ENCODE measurements at places on chromosomes 4 and X.

DNA sequence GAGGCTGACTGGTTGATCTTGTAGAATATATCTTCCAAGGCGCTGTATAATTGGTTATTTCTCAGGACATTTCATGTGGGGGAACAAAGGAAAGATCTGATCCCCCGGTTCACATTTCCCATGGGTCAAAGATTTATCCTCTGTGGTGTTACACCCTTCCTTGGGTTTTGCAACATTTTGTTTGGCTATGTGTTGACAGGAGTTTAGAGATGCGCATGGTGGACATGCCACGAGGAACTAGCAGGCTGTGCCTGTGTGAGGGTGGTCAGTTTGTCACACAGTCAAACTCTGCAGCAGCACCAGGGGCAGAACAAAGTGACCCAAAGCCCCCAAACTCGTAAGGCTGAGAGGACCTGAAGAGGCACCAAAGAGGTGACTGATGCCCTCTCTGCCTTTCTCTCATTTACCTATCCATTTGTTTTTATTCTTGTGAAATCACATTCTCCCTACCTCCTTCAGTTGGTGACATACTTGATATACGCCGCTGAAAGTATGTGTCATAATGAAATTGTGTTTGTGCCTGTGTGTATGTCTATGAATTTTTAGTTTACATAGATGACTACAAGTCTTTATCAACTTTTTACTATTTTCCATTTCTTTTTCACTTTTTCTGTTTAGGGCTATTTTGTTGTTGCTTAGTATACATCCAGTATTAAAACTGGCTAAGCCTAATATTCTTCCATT is 164.7 kb downstream of the SPCS3 start:
- DNase-seq, result no peak

- peak; percentile 13 for DNase-seq
These were observed 312.0 kb upstream of the MAGEB2 start for GRCh38 chrX:29903360-29903759.

- DNase-seq, result no peak
These were observed 10.4 kb upstream of the MAEA start for GRCh38 chr4:1279253-1279652.

GRCh38 chrX:7654316-7654715 is 188.7 kb upstream of the VCX start:
- no peak for DNase-seq

- DNase-seq, result no peak
These were observed 15.5 kb downstream of the UBA6 start for GRCh38 chr4:67685532-67685859.

GRCh38 chr4:4758681-4759080 is 100.8 kb upstream of the MSX1 start:
- no peak for DNase-seq

GRCh38 chr4:162241857-162242256 is 78.1 kb upstream of the FSTL5 start:
- DNase-seq, result no peak

DNA sequence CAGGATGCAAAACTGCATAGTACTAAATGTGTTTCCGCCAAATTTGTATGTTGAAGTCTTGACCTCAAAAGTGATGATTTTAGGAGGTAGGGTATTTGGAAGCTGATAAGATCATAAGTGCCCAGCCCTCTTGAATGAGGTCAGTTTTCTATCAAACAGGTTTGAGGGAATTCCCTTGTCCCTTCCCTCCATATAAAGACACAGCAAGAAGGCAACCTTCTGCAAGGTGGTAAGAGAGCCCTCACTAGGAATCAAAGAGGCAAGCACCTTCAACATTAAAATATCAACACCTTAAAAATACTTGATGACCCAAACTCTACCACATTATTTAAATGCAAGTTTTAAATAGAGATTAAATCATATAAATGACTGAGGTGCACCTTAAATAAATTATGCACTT is 288.6 kb downstream of the EPHA5 start:
- DNase-seq, result no peak

- no peak for DNase-seq
These were observed 731.9 kb downstream of the STPG2 start for GRCh38 chr4:97411356-97411755.

GRCh38 chrX:37959212-37960021 is 46.9 kb upstream of the SYTL5 start:
- no peak for DNase-seq

DNA sequence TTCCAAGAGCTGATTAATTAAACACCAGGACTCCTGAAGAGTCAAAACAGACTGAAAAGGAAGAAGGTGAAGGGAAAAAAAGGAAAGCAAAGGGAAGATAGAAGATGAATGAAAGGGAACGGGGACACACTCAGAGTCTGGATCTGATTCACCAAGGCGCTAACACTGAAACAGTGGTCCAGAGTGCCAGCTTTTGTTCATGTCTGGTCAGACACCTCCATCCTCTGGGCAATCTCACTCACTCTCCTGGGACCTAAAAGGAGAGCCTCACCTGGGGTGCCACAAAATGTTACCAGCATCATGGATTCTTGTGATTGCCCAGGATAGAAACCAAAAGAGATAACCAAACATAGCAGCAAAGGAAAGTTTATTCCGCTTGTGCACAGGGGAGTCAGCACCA is 120.3 kb upstream of the AFF2 start:
- no peak for DNase-seq

DNA sequence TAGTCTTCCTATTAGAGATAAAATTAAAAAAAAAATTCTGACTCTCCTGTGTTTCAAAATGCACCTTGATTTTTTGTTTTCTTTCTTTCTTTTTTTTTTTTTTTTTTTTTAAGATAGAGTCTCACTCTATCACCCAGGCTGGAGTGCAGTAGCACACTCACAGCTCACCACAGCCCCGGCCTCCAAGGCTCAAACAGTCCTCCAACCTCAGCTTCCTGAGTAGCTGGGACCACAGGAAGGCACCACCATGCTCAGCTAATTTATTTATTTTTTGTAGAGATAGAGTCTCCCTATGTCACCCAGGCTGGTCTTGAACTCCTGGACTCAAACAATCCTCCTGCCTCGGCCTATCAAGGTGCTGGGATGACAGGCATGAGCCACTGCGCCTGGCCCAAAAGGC is 41.1 kb upstream of the TMEM184C start:
- DNase-seq, result no peak

GRCh38 chr4:37475087-37475486 is 211.1 kb downstream of the RELL1 start:
- no peak for DNase-seq

- peak; percentile 39 for DNase-seq
These were observed 572.0 kb downstream of the ADGRL3 start for GRCh38 chr4:61772126-61772525.

- no peak for DNase-seq
These were observed 295.1 kb upstream of the TEX13A start for GRCh38 chrX:105515561-105515960.

DNA sequence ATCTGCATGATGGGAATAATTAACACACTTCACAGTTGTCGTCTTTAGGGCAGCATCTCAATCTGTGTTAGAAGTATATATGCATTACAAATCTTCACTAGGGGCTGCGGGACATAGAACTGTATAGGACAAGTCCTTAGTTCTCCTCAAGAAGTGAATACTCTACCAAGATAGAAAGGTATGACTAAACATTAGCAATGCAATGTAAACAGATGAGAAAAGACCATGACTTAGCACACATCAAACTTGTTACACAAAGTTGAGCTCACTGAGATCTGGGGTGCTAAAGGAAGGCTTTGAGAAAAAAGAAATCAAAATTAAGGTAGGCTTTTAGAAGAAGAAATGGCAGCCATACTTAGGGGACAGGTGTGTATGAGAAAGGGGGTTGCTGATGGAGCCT is 182.1 kb upstream of the MAP3K15 start:
- DNase-seq, result peak; percentile 30

DNA sequence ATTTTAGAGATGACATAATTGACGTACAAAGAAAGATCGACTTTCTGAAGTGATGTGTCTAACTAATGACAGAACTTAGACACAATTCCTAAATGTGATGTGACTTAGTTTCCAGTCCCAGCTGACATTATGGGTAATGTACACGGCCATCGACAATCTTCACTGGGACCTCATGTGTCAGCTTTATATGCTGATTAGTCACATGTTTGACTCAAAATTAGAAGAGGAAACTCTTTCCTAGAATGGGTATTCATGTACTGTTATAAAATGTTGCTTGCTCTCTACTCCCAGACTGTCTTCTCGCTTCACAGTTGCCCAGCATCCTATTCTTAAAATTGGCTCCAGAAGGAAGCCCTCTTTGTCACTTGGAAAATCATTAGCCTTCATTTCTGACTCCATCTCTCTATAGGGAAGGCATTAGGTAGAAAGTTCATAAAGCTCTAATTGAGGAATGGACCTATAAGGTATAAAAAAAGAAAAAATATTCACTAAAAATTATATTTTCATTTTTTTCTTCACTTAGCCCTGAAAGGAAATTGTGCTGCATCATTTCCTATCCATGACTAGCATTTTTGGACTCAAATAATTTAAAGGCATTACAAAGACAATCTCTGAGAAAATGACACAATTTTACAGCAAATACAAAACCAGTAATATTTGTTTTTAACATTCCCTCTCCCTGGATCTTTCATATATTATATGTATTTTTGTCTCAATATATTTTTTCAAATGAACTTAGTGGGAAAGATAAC is 554.6 kb downstream of the INPP4B start:
- no peak for DNase-seq

DNA sequence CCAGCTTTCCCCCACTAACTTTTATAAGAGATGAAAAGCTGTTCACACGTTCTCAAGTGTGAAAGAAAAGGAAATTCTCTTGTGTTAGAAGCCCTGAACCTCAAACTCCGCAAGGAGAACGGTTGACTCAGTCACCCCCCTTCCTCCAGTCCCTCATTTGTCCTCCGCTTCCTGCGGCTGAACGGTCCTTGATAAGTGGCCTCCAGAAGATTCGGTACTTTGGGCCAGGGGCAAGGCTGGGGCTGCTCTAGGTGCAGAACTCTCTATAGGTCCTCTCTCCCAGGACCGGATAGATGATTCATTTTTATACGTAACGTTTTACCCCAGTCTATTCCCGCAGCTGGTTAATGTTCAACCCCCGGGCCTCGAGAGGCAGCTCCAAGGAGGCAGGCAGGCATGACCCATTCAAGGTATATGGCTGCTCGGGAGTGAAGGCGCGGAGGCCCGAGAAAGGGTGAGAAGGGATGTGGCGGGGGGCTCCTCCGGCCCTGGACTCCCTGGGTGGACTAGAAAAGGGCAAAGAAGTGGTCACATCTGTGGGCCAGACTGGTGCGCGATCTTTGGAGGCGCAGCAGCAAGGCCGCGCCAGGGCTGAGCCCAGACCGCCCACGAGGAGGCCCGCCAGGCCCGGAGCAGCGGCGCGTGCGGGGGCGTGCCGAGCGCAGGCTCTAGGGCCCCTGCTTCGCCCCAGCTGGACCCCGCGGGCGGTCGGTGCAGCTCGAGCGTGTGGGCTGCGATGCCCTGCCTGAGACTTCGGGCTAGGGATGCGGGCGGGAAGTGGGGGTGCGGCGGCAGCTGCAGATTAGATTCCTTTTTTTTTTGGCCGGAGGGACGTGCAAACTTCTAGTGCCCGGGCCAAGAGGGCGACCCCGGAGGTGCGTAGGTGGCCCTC is 11.7 kb downstream of the PITX2 start:
- DNase-seq, result no peak

Measured in astrocyte of the spinal cord (primary cell).